Dermis microvascular lymphatic vessel endothelial cell (primary cell): ENCODE measurements at places on chromosomes 2 and 18. TPM values are rescaled to one million over a fixed set of nuclear protein-coding genes. Genes with fewer than 3 reads are reported as not detected.

Gene CAPN14
- total RNA-seq = under 0.01 TPM in 2 replicates

Gene SULT1C2
- not detected in 2 replicates for total RNA-seq

Gene CAVIN2
- 282 and 296 TPM in 2 replicates for total RNA-seq

Gene RND3
- total RNA-seq = 19.9 and 25.5 TPM in 2 replicates

Gene SERPINB13
- not detected in 2 replicates for total RNA-seq

Gene CCL20
- 0.89 and 3.3 TPM in 2 replicates for total RNA-seq

Gene VSNL1
- 0.13 TPM in 1 of 2 replicates, not detected in the other for total RNA-seq

Gene PDCD1
- total RNA-seq = under 0.01 TPM in 1 of 2 replicates, not detected in the other

Gene DSG4
- not detected in 2 replicates for total RNA-seq

Gene CDK15
- total RNA-seq = not detected in 2 replicates

DNA sequence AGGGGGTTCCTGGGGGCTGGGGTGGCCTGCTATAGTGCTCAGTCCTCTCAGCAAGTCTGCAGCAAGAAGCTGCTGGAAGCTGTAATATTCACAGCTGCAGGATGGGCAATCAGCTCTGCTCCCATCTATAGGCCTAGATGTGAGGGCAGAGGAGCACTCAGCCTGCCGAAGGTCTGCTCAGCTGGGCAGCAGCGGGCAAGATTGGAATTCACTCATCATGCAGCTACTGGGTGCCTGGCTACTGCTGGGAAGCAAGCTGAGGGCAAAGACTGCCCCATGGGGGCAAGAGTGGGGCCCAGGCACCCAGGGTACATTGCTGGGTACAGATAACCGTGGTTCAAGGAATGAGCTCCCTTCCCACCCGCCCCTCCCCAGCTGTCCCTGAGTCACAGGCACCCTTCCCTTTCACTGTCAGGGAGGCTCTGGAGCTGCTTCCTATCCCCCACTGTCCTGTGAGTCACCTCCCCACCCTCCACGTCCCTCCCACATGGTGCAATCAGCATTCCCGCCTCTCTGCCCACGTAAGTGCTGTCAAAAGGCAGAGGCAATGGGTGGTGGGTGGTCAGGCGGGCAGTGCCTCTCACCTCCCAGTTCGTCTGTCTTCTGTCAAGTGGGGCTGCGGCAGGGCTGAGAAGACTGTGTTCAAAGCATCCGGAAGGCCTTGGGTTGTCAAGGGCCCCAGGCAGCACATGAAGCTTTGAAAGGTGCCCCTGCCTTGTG, 169.2 kb downstream of the TRIM43 start:
- no peak for DNase-seq

GRCh38 chr2:3319745-3320566, 57.7 kb downstream of the EIPR1 start:
- DNase-seq = no peak

- no peak for DNase-seq
These were observed 90.6 kb downstream of the MDH1 start for GRCh38 chr2:63679252-63679855.

GRCh38 chr2:211349031-211349430, 792.6 kb downstream of the CPS1 start:
- no peak for DNase-seq

DNA sequence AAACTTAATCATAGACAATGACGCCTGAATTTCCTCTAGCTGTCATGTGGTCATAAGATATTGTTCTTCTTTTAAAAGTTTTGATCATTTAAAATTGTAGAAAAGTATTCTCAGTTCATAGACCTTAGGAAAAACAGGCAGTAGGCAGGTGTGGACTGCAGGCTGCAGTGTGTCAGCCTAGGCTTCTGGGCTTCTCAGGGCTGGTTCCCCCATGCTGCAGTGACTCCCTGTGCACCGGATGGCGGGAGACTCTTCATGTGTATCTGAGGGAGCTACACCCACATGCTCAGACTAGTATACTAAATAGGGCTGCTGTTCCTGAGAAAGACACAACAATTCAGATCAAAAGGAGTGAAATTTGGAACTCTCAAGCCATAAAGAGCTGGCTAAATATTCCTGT, 72.4 kb downstream of the PXDN start:
- no peak for DNase-seq

DNA sequence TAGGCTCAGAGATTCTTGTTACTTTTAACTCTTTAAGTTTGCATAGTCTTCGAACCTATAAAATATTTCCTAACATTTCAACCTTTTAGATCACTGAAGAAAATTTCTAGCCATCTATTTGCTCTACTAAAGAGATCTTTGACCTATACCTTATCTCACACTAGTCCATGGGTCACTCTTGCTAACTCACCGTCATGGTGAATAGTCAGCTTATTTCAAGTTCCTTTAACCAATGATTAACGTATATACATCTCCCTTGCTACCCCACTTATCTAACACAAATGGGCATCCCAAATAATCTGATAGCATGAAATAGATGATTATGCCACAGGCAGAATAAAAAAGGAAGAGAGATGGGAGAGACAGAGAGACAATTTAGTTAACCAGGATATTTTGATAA, 303.1 kb downstream of the GPD2 start:
- DNase-seq = no peak

- no peak for DNase-seq
These were observed 31.7 kb upstream of the SERTAD2 start for GRCh38 chr2:64685430-64685829.

- peak; percentile 8 for DNase-seq
These were observed 90.2 kb downstream of the EHD3 start for GRCh38 chr2:31324016-31324633.

DNA sequence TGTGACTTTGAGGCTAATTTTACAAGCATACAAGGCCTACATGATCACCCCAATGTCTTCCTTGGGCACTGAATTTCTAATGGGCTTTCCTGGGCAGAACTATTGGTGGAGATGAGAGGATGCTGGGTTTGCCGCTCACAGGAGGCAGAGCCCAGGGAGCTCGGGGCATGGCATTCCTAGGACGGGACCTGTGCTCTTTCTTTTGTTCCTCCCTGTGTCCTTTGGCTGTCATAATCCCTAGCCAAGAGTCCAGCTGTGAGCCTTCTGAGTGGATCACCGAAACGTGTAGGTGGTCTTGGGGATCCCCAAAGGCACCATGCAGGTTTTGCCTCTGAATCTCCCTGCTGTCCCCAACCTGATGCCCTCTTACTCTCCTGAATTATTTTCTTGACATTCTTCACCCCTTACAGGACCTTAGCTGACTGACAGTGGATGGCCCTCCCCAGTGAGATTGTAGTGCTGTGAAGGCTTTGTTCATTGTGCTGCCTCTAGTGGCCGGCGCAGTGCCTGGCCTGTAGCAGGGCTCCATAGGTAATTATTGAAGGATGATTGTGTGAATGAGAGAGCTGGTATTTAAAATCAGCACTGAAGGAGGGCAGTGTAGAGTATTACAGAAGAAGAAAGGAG, 221.9 kb downstream of the ZNF407 start:
- no peak for DNase-seq

DNA sequence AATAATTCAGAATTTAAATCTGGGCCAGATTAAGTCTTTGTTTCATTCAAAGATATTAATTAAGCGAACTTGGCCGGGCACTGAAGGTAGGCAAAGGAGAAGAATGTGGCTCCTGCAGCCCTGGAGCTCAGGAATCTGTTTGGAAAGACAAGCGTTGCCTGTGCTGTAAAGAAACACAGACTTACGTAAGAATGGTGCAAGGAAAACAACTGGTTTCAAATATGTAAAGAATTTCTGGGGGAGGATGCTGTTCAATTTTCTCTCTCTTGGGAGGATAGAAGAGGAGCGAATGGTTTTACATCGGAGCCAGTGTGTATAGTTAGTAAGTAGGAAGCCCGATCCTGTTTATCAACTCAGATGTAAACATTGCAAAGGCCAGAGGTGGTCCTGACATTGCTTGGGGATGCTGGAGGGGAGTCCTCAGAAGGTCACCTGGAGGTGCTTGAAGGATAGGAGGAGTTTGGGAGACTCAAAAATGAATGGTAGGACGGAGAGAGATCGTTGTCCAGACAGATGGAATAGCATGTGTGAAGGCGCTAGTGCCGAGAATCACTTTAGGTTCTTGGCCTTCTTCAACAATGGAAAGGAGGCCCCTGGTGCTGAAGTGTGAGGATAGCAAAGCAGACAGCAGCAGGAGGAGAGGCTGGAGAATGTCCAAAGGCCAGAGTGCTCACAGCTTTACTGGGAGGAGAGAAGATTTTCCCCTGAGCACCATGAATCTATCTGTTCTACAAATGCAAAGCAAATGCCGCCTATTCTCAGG, 456.1 kb downstream of the LPIN1 start:
- no peak for DNase-seq

DNA sequence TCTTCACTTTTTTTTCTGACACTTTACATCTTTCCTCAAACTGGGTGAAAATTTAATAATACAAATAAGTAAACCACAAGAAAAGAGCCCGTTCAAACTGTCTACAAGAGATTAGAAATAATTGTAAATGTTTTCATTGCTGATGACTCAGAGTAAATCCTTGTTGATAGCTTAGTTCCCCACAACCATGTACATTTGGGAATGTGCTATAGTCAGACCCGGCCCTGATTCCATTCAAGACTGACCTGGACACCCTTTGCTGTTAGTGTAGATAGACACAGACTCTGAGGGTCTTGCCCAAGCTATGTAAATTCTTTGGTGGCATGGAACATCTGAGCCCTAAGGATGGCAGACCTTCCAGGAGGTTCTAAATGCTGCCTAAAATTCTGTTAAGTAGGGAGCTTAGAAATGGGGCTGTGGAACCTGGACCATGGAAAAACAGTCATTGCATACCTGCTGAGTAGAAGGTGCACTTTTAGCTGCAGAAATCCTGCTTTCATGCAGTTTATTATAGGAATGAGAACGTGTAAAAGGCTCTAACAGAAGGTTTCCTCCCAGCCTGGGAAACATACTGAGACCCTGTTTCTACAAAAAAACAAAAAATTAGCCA, 3.7 kb downstream of the MALT1 start:
- no peak for DNase-seq

DNA sequence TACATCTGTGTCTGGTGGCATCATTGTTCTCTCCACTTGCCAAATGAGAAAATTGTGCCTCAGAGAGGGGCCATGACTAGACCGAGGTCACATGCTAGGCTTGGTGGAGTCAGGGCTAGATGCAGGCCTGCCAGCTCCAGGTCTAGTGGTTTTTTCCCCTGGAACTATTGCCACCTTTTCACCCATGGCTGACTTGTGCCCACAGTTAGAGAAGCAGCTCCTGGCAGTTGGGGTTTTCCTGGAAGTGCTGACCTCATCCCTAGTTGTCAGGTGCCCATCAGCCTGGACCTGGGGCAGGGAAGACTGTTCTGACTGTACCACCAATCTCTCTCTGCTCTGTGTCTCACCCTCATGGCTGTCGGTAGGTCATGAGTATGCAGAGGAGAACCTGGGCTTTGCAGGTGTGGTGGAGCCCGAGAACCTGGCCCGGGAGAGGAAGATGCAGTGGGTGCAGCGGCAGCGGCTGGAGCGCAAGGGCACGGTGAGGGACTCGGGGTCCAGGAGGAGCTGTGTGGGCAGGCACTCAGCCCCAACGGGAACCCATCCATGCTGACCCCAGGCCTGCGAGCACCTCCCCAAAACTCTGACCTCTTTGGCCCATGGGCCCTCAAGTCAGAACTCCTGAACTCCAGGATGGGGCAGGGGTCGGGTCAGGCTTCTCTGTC, 12.4 kb upstream of the CATIP start:
- no peak for DNase-seq

- no peak for DNase-seq
These were observed 223.3 kb downstream of the MTX2 start for GRCh38 chr2:176492583-176492982.

DNA sequence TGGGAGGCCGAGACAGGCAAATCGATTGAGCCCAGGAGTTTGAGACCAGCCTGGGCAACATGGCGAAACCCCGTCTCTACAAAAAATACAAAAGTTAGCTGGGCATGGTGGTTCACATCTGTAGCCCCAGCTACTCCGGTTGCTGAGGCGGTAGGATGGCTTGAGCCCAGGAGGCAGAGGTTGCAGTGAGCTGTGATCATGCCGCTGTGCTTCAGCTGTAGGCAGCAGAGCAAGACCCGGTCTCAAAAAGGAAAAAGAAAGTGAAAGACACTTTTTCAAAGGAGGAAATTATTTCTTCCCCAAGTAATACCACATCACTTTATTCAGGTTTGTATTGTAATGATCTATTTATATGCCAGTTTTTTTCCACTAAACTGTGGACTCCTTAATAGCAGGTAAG, 35.7 kb upstream of the TAF4B start:
- no peak for DNase-seq

DNA sequence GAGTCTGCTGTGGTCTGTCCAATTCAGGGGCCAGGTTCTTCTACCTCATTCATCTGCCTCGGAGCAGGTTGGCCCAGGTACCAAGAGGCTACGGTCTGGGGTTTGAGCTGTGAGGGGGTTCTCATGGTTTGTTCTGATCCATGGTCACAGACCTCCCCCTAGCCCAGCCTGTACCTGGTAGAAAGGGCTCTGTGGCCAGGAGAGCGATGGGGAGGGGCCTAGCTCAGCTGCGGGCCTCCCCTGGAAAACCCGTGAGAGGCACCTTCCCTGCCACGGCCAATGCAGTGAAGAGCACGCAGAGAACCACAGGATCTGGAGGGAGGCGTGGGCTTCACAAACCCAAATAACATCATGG, 19.6 kb upstream of the ALLC start:
- no peak for DNase-seq

DNA sequence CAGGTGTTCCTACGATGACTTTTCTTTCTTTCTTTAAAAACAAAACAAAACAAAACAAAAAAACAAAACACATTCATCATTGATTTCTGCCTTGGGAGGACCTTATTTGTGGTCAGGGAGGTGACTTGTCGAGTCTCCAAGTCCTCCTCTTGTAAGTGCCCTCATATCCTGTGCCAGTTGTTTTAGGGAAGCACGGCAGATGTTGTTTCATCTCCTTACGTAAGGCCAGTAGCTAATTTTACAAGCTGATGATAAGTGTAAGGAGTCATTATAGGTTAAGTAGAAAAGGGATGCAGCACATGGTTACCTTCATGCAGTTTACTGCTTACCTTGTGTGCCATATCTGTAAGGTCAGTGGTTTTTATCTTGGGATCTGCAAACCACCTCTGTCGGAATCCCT, 52.2 kb downstream of the MRPS9 start:
- no peak for DNase-seq

DNA sequence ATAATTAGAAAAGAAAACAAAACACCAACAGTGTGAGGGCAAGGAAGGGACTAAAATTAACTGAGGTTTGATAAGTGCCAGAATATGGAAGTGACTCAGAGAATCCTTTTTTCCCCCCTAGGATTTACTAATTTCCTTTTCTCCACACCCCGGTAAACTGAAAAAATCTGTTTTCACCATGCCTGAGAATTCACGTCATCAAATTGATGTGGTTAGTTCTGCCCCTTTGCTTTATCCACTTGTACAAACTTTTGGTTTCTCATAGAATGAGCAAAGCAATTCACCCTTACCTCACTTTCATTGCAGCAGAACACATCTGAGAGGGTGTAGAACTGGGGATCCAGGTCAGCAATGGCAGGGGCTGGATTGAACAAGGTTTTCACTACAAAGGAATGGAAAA, 57.8 kb downstream of the RBKS start:
- DNase-seq = no peak

GRCh38 chr2:229346816-229347540, 75.9 kb upstream of the PID1 start:
- DNase-seq = no peak

GRCh38 chr18:31301201-31301655, 16.7 kb upstream of the DSG1 start:
- DNase-seq = peak; percentile 12
